ENCODE measurements at places on chromosomes 11 and 22.

DNA sequence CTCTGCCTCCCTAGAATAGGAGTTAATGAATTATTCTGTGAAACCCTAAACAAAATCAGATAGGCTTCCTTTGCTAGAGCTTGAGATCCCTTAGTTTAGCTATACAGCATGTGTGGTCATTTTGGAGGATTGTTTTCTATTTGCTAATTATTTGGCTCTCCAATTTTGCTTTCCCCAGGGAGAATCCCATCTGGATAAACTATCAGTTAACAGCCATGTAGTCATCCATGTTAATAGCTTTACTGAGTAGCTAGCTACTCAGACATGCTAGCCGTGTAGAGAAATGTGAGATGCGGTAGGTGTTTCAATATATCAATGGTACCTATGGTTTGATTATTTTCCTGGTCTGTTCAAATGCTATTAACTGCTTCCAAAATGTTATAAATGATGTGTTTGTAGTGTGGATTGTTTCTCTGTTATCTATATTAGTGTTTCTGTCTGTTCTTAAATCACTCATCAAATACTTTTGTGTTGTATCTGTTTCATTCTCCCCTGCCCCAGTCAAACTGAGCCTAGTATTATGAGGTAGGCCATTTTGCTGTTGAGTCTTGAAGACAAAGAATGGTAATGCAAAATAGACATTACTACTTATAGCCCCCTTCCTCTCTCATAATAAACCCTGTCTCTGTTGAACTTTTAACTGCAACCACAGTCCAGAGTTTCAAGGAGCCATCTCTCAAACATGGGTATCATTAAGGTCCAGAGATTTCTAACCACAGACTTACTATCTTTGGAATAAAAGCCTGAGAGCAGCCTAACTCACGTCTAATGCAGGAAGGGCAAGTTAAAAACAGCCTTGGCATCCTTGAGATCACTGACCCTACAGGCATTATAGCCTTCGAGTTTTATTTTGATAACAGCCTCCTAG, 56.1 kb upstream of the GRAMD1B start:
- DNase-seq: no peak

DNA sequence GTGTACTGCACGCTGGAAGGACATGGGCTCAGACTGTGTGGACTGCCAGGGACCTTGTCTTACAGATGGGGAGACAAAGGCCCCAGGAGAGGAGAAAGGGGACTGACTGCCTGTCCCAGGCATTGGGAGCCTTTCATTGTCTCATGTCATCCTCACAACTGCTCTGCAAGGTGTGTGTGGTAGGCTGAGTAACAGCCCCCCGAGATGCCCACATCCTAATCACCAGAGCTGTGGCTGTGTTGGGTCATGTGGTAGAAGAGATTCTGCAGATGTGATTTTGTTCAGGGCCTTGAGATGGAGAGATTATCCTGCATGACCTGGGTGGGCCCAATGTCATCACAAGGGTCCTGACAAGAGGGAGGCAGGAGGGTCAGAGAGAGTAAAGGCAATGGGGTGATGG, 39.1 kb downstream of the ARRB1 start:
- no peak for DNase-seq

DNA sequence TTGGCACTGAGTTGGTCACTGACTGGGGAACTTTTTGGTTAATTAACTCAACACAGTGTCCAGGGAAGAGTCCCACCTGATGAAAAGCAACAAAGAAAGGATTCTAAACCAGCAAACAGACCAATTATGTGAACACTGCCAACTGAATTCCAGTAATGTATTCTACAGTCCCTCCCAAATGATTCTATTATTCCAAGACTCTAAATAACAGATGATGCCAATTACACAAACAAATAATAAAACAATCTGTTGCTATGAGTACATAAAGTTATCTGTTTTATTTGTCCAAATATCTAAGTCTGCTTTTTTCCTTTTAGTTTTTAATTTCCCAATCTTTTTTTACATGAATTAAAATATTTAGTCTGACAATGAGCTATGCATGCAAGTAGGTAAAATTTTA, 98.3 kb upstream of the TP53AIP1 start:
- no peak for DNase-seq

GRCh38 chr22:28331695-28332094, 347.9 kb downstream of the TTC28 start:
- DNase-seq: no peak

GRCh38 chr11:64097468-64098317, 62.0 kb downstream of the FLRT1 start:
- DNase-seq: no peak

GRCh38 chr11:1305063-1305495, 4.4 kb downstream of the TOLLIP start:
- no peak for DNase-seq

- no peak for DNase-seq
Observed at GRCh38 chr22:25508161-25508560, 56.3 kb upstream of the GRK3 start.

GRCh38 chr11:119605137-119605665, 123.8 kb downstream of the NECTIN1 start:
- DNase-seq: no peak

DNA sequence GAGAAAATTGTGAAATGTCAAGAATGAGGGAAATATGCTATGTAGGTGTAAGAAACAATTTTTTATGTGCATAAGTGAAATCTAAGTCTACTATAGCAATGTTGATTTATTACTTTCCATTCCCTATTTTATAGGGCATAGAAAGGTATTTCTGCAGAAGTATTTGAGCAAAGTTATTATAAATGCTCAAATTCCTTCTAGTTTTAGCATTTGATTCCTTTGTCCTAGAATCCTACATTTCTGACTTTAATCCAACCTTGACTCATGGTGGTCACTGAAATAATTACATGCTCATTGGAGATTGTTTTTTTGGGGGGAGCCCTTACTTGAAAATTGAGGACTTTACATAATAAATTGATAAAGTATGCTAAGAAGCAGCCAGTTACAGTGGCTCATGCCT, 716.6 kb upstream of the LUZP2 start:
- DNase-seq: no peak

GRCh38 chr11:80521592-80521991, 1080.8 kb upstream of the TENM4 start:
- no peak for DNase-seq

DNA sequence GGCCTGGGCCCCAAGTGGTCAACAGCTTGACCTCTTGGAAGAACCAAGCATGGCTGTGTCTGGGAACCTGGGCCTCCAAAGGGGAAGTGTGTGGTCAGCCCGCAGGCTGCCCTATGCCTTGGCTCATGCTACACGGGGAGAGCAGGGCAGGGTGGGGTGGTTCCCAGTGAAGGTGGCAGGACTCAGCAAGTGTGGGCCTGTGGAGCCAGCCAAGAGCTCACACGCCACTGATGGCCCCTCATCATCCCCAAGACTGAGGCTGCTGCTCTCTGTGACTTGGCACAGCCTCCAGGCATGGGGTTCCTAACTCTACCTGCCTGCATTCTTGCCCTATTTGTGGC, 15.9 kb upstream of the DGCR8 start:
- no peak for DNase-seq

DNA sequence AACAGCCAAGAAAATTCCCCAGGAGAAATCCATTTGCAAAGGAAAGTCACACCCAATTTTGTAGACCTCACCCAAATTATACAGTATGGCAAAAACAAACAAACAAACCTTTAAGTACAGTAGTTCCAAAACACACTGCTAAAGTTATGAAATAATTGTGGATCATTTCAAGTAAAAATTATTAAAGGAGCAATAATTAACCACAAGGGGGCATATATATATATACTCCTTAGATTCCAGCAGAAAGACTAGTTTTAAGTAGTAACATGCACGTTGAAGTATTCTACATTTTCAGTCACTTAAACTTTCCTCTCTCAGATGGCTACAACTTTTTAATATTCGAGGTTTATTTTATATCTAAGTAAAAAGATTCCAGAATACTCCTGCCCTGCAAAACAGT, 26.8 kb downstream of the RNF141 start:
- DNase-seq: no peak

GRCh38 chr11:58637371-58637770, 14.9 kb downstream of the CNTF start:
- no peak for DNase-seq

DNA sequence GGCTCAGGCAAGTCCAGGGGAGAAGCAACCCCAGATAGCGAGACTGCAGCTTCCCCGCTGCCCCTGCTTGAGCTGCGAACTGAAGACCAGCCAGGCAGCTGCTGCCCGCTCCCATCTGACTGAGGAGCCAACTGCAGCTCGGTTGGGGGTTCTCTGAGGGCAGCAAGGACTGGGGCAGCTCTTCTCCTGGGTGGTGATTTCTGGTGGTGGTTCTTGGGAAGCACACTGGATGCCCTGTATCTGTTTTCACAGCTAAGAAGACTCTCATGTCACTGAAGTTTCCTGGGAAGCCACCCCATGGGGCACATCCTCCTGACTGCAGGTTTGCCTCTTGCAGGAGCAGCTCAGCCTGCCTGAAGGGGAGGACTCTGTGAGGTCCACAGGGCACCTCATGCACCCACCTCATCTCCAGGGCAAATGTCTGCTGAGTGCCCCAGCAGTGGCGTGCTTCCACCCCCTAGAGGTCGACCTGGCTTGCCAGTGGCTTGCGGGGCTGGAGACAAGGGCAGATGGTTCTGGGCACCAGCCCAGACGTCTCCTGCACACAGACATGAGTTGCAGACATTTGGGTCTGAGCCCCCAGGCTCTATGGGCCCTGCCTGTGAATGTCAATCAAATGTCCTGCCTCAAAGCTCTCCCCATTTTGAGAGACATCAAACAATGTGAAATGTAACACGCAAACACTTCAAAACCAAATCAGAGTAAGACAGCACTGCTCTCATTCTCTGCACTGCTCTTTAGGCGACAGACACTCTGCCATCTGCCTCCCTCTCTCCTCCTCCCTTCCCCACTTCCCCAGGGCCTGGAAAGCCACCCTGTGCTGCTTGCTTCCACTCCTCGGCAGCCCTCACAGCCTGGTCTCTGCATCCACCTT, 800.9 kb downstream of the BRD1 start:
- no peak for DNase-seq

DNA sequence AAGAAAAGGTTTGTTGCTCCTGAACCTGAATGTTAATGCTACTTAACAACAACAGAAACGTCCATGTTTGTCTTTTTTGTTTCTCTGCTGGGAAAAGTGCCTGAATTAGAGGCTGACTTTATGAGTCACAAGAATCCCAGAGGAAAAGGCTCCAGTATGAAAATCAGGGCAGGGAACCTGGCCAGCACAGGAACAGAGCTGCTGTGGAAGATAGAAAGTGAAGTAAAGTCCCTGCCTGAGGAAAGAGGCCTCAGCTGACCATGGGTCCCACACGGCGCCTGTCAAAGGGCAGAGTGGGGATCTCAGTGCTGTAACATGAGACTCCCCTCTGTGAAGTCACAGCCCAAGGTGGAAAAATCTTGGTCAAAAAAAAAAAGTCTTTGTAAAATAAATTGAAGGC, 632.3 kb upstream of the CCDC90B start:
- no peak for DNase-seq

DNA sequence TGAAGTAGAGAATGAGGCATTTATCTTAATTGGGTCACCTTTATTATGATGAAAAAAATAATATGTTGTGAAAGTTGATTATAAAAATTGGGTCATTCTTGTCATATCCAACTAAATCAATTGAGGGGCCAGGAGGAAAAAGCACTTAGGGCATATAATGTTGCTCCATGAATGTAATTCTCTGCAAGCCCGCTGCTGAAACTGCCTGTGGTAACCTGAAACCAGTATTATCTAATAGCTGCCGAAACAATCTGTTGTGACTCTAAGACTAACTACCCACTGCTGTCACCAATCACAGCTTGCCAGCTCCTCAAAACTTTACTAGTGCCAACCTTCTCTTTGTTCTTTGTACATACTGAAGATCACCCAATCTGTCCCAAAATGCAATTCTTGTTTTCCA, 115.8 kb downstream of the ATG16L2 start:
- DNase-seq: no peak

GRCh38 chr11:122031813-122032212, 84.2 kb downstream of the BLID start:
- DNase-seq: no peak

DNA sequence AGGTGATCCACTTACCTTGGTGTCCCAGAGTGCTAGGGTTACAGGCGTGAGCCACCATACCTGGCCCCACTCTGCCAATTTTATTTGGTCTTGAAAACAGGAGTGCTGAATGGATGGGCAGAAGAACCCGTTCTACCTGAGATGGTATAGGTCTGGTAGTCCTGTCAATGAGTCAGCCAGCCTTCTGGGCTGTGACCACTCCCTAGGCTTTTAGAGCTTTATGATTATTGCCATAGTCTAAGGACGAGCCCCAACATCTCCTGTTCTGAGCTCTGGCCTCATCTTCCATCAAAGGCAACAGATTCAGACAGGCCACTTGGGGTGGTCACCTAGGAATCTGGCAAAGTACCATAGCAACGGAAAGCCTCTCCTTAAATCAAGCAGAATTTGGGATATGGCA, 11.5 kb downstream of the ZDHHC5 start:
- no peak for DNase-seq

GRCh38 chr11:1219446-1219833, 3.4 kb upstream of the MUC5B start:
- DNase-seq: no peak

- DNase-seq: no peak
Observed at GRCh38 chr11:32462011-32462690, 26.8 kb upstream of the WT1 start.

GRCh38 chr11:134460881-134461280, 48.8 kb upstream of the B3GAT1 start:
- no peak for DNase-seq

GRCh38 chr11:110081462-110082376, 11.5 kb upstream of the ZC3H12C start:
- no peak for DNase-seq

DNA sequence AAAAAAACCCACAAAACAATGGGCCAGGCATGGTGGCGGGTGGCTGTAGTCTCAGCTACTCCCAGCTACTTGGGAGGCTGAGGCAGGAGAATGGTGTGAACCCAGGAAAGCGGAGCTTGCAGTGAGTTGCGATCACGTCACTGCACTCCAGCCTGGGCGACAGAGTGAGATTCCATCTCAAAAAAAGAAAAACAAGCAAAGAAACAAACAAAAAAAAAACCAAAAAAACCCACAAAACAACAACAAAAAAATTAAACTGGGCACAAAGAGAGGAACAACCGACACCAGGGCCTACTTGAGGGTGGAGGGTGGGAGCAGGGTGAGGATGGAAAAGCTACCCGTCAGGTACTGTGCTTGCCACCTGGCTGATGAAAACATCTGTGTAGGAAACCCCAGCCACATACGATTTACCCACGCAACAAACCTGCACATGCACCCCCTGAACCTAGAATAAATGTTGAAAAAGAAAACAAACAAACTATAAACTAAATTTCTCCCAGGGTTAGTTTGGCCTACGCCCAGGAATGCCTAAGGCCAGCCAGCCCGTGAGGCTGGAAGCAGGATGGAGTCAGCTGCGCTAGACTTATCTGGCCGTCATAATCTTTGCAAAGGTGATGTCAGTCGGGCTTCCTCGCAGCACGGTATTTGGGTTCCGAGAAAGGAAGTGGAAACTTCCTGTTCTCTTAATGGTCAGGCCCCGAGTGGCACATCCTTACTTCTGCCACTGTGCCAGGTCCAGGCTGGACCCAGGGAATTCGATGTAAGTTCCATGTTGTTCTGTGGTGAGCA, 21.9 kb upstream of the CYB5R3 start:
- no peak for DNase-seq

- DNase-seq: no peak
Observed at GRCh38 chr11:121894581-121894980, 221.4 kb downstream of the BLID start.

- no peak for DNase-seq
Observed at GRCh38 chr22:18060646-18061620, 16.9 kb upstream of the PEX26 start.

GRCh38 chr22:39135092-39135896, 17.2 kb downstream of the CBX7 start:
- peak; percentile 32 for DNase-seq
